ENCODE measurements at places on chromosomes 7 and 10.

DNA sequence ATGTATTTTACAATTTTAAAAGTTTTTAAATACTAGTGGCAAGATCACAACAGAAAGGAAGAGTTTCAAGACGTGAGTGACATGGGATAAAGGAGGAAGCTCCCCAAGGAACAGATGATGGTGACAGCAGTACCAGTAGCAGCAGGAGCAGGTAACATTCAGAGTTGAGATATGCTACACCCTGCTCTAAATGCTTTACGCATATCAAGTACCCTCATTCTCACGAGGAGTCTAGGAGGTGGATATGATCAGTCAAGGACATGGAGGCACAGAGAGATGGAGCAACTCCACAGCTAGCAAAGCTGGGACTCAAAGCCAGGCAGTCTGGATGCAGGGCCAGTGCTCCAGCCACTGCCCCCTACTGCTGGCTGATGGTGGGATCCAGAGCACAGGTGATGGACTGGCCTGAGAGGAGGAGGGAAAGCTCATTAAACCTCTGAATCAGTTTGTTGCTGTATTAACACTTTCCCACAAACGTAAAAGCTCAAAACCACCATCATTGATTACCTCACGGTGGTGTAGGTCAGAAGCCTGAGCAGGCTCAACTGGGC is 17.5 kb downstream of the RP9 start:
- no peak for DNase-seq

- DNase-seq, result no peak
These were observed 309.2 kb upstream of the SHH start for GRCh38 chr7:156121434-156121833.

- DNase-seq, result no peak
These were observed 94.0 kb downstream of the SLC37A3 start for GRCh38 chr7:140304191-140304799.

DNA sequence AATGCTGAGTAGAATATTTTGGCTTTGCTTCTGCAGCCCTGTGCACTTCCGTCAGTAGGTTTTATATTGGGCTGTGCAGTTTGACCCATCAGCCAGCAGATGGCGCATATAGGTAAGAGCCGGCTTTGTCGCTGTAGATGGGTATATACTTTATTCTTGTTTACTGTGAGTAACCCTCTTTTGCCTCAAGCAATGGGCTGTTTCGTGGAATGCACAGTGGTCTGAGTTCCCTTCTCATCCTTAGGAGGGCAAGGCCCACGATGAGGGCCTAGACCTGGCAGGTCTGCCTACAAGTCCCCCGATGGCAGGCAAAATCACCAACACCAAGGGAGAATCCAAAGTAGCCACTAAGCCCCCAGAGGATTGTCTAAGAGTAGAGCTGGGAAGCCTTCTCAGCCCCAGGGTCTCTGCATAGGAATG is 1002.9 kb upstream of the KCND2 start:
- peak; percentile 30 for DNase-seq

GRCh38 chr10:92839191-92840085 is 8.9 kb upstream of the EXOC6 start:
- no peak for DNase-seq

- no peak for DNase-seq
These were observed 180.1 kb downstream of the ARID5B start for GRCh38 chr10:62081341-62082270.
